A549 treated with Hydrocortisone at 1 μM for 4 hours (cell line): ENCODE measurements at places on chromosomes 4 and X. TPM values are rescaled to one million over a fixed set of nuclear protein-coding genes. Genes with fewer than 3 reads are reported as not detected.

The SHROOM2 gene
- 0.63 to 1.2 TPM (median 0.86 TPM) in 5 replicates for total RNA-seq

The SATL1 gene
- total RNA-seq, result not detected in 5 replicates

The EXOSC9 gene
- 24.6 to 32.2 TPM (median 27.5 TPM) in 5 replicates for total RNA-seq

The PAGE4 gene
- total RNA-seq, result not detected in 5 replicates

The FRMPD4 gene
- 0.03 to 0.13 TPM (median 0.08 TPM) in 5 replicates for total RNA-seq

The PAGE5 gene
- total RNA-seq, result not detected in 5 replicates

The MTTP gene
- 0.09 TPM in 1 of 5 replicates, not detected in the others for total RNA-seq

The NXF2 gene
- not detected in 5 replicates for total RNA-seq

The MAGEC1 gene
- total RNA-seq, result 0.02 to 0.05 TPM (median 0.02 TPM) in 3 of 5 replicates, not detected in the others
